Iris pigment epithelial cell (primary cell): ENCODE measurements at places on chromosomes 5 and 9.
A peak's percentile ranks its signal among the peaks of the same experiment; 100 is the strongest.

DNA sequence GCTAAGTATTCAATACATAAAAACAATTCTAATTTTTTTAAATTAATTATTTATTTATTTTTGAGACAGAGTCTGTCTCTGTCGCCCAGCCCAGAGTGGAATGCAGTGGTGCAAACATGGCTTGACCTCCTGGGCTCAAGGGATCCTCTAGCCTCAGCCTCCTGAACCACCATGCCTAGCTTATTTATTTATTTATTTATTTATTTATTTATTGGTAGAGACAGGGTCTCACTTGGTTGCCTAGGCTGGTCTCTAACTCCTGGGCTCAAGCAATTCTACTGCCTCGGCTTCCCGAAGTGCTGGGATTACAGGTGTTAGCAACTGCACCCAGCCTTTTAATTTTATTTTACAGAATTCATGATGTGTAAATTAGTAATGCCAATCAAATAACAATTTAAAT lies 33.7 kb upstream of the ZFYVE16 start:
- DNase-seq = no peak

DNA sequence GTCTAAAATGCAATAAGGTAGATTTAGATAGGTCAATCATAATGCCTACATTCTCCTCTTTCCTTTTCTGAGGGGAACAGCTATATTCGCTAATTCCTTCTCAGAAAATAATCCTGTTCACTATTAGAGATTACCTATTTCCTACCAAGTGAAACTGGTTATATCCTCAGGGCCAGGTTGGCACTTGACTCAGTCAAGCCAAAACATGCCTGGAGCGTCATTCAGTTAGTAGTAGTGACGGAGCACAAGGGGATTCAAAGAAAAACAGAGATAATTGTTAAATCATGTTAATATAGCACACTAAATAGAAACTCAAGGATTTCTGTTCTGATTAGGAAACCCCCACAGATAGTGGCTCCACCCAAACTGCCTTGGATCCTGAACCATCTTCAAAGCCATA lies 515.4 kb upstream of the PTPRD start:
- DNase-seq = no peak

DNA sequence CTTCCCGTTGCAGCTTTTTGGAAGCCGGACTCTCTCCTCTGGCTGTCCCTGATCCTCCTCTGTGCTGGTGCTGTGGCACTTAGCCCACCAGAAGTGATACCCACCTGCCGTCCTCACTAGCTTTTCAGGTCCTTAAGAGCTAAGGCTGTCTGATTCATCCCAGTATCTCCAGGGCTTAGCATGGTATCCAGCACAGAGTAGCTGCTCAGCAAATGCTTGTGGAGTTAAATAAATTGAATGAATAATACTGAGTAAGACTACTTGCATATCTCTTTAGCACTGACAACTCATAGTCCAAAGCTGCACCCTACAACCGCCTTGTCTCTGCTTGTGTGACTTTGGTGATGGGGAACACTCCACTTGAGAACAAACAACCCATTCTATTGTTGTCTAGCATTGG lies 7.7 kb upstream of the XPA start:
- DNase-seq = peak; percentile 21

DNA sequence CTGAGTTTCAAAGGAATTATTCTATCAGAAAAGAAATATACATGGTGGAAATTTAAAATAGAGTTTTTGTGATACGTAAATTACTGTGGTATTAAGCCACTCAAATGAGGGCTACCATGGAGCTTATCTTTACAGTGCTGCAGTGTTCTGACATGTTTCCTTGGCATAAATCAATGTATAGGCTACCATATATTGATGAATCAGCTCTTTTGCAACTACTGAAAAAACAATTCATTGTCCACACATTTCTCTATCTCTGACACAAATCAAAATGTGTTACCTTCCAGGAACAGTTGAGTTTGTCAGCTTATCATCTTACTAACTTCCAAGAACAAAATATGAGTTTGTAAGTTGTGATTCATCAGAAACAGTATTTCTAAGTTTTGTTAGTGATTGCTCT lies 140.3 kb upstream of the CDH18 start:
- DNase-seq = no peak

- no peak for DNase-seq
Measured at GRCh38 chr5:664994-665360, 28.2 kb downstream of the TPPP start.

- DNase-seq = no peak
Measured at GRCh38 chr5:81908044-81908443, 63.8 kb upstream of the ATG10 start.

DNA sequence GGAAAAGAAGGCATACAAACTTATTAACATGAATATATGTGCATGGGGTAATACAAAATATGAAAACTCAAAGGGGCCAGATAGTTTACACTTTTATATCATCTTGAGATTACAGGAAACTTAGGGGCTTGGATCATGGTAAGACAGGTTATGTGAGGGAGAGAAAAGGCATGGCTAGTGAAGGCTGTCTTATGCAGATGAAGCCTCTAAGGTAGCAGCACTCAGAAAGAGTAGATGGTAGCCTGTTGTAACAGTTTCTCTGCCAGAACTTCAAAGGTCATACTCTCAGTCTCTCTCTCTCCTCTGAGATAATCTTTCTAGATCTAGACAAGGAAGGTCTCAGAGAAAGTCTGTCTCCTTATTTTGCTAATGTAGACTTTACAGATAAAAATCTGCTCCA lies 57.2 kb upstream of the FGF10 start:
- DNase-seq = no peak

DNA sequence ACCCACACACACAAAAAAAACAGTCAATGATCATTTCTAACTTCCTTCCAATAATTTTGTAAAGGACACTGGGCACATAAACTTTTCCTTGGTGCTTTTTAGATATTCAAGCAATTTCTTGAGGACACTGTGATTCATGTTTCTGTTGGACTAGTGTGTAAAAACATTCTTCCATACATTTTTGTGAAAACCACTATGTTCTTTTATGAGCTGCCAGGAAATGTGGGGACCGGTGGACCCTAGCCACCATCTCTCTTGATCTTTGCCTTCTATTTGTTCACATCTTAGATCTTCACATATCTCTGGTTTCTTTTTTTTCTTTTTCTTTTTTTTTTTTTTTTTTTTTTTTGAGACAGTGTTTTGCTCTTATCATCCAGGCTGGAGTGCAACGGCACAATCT lies 287.4 kb downstream of the GLIS3 start:
- DNase-seq = peak; percentile 14

- DNase-seq = no peak
Measured at GRCh38 chr9:7879551-7880245, 80.1 kb upstream of the DMAC1 start.

- peak; percentile 78 for DNase-seq
Measured at GRCh38 chr9:72465593-72465984, 55.8 kb upstream of the TMC1 start.

- no peak for DNase-seq
Measured at GRCh38 chr9:122191584-122191983, 31.9 kb downstream of the MORN5 start.

GRCh38 chr5:67010684-67011409 lies 185.8 kb downstream of the CD180 start:
- peak; percentile 83 for DNase-seq

- no peak for DNase-seq
Measured at GRCh38 chr9:134178768-134179551, 14.6 kb upstream of the RNU6ATAC start.

DNA sequence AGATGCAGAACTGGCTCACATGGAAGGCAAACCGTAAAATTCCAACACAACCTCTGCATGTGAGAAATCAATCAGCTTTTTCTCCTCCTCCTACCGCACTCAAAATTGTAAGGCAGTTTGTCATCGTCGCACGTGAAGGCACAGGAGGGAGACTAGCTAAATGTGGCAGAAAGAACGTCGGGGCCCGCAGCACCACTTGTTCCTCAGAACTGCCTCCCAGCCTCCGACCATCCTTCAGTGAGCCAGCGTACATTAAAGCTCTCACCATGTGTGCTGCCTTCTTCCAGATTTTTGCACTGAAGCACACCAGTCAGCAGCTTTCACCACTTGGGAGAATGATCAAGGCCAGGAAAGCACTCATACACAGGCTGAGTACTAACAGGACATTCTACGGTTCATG lies 105.9 kb downstream of the RFX3 start:
- DNase-seq = no peak

- DNase-seq = no peak
Measured at GRCh38 chr9:81335879-81336421, 353.4 kb downstream of the TLE1 start.

- DNase-seq = no peak
Measured at GRCh38 chr9:19186232-19186631, 44.3 kb upstream of the DENND4C start.

DNA sequence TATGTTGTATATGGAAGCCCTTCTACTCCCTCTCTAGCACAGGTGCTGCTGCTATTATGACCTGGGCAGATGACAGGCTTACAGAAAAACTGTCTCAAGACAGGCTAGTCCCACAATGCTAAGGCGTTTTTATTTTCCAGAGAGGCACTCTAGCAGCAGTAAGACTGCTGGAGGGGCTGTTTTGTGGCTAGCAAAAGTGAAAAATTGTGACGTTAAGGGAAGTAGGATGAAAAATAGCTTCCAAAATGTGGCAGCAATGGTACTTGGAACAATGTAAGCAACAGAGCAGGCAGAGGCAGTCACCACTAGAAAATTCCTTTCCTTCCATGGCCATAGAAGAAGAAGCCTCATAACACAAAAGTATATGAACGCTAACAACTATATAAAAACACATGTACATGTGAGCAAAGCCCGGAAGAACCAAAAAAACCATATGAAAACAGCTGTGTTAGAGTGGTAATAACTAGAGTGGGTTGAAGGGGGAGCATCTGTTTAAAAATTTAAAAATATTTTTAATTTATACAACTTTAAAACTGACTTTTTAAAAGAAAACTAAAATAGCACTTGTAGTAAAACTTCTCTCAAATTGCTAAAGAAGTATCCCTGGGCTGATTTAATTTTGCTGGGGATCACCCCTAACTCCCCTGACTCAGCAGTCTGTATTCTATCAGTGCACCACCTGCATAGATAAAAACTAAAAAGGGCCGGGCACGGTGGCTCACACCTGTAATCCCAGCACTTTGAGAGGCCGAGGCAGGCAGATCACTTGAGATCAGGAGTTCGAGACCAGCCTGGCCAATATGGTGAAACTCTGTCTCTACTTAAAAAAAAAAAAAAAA lies 30.6 kb downstream of the CLINT1 start:
- no peak for DNase-seq

DNA sequence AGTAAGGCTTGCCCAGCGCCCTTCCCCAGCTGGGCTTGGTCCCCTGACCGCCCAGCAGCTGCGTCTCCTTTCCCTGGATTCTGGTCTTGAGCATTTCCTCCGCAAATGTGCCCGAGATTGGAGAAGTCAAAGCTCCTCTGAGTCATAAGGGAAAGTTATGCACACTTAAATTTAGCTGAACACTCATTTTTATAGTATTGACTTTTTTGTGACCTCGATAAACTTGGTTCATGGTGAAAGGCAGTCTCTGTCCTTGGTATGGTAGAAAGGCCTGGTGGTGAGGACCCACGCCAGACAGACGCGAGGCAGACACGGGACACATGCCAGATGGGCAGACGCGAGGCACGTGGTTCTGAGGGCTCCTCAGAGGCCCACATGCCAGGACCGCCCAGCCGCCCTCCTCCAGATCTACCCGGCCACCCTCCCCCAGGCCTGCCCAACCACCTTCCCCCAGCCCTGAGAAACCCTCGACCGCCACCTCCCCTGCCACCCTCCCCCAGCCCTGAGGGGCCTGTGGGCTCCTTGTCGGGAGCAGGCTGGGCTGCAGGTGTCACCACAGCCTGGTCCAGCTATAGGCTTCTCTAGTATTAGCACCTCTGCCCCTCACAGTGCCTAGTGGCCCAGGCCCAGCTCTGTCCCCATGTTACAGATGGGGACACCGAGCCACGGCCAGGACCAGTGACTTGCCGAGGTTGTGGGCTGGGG lies 60.9 kb upstream of the CACNA1B start:
- DNase-seq = no peak

GRCh38 chr5:7824995-7825394 lies 25.9 kb downstream of the CFAP90 start:
- no peak for DNase-seq
